ENCODE measurements at places on chromosomes 12 and 14.

DNA sequence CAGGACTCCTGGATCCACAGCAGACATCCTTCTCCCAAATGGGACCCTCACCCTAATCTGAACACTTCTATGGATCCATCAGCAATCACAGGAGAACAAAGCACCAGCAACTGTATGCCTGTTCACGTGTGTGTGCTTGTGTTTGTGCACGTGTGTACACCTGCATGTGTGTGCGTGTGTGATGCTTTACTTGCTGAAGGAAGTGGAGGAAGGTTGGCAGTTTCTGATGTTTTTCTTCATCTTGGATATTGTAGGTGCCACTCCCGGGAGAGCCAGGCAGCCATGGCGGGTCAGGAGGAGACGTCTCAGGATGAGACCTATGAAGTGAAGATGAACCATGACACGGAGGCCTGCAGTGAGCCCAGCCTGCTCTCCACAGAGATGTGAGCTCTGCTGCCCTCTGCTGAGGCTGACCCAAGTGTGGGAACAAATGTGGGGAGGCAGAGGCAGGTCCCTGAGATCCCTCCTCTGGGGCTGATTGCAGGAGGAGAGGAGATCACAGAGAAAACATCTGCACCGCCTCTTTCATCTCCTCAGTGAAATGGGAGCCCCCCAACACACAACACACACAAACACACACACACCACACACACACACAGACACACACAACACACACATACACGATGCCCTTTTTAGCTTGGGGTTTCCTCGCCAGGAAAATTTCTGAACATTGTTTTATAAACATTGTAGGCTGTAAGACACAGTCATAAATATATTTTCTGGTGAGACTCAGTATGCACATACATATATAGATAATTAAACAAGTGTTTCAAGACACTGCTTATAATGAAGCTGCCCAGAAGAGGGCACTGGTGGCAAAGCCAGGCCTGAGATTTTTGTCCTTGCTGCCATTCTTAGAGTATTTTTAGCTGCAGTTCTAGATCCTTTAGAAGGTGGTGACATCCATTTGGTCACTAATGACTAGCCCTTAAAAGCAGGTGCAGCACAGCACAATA lies 112.2 kb upstream of the FKBP4 start:
- DNase-seq = peak; percentile 79

DNA sequence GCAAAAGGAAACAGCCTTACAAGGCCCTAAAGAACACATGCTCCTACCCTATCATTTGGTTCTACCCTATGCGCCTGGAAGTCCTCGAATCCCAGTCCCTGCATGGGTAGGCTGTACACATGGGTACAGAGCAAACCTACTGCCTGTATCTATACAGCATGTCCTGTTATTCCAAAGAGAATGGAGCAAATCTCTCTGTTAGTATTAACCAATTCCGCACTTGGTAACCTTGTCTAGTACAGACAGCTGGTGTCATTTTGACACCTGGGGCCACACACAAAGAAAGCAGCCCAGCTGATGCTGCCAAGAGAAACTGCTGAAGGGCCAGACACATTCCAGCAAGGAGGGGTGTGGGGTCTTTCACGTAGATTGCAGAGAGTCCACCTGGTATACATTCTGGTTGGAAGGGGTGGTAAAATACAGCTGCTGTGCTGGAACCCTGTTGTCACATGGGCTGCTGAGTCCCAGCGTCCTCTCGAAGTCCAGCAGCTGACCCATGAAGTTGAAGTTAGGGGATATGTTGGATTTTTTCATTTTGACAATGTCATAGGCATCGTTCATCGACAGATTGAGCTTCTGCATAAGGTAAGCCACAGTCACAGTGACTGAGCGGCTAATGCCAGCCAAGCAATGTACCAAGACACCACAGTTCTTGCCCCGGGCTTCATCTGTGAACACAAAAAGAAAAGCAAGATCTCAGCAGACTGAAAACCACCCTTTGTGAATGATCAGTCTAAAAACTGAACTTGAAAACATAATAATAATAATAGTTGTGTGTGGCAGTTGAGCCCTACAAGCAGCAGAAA lies 3.2 kb downstream of the DUSP6 start:
- DNase-seq = no peak

DNA sequence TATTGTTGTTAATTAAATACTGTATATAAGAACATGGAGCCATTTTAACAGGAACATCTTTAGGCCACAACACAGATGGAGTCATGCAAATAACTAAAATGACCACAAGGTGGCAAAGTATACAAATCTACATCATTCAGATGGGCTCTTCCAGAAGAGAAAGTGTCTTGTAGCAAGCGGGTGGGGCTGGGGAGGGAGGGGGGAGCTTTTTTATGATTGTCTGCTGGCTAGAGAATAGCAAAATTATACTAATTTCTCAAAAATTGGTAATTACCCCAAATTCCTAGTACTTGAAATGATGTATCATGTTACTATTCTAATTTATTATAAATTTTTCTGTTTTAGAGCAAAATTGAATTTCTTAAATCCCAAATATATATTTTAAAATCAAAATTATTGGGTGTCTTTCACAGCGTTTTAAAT lies 378.7 kb downstream of the PRKD1 start:
- peak; percentile 32 for DNase-seq

DNA sequence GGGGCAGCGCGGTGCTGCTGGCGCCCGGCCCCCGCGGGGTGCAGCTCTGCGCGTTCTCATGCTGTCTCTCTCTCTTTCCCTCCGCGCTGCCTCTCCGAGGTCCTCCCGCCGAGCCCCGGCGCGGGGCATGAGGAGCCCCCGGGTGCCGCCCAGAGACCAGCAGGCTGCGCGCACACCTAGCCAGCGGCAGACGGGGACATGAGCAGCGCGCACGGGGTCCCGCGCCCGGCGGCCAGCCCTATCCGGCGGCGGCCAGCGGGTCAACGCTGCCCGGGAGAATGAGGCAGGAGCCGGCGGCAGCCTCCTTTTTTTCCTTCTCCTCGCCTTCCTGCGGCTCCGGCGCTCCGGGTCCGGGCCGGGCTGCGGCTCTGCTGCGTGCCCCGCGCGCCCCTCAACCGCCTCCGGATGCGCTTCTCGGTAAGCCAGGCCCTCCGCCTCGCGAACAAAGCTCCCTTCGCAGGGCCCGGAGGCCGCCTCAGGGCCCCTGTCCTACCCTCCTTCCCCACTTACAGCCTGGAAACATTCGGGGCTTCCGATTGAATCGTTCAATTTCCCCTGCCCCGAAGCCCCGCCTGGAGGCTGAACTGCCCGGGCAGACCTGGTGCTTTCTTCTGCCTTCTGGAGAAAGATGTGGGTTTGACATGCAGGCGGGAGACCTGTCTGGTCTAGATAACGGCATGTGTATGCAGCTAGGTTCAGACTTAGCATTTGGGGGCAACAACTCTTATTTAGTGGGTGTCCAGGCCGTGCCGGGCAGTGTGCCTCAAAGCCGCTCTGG lies at the start of gene TUNAR:
Gene TUNAR (plus strand): TSS at position 72 of the 778 bp plus-strand sequence.
- peak; percentile 84 for DNase-seq

- no peak for DNase-seq
These were observed 85.2 kb downstream of the KITLG start for GRCh38 chr12:88495031-88495430.

GRCh38 chr12:19273482-19274330 lies 144.2 kb downstream of the PLEKHA5 start:
- no peak for DNase-seq

DNA sequence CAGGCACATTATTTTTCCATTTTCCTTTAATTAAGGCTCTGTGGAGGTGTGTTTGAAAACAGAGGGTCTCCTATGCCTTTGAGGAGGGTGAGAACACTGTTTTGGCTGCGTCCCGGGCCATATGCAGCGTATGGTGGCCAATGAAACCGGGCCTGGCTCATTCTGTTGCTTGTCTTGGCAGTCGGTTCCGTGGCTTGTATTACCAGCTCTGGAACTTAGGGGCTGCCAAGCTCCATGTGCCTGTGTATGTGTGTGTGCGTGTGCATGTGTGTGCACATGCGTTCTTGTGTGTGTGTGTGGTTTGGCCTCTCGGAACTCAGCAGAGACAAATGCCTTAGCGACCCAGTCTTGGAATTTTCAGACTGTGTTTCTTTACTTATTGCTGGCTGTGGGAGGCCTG lies 2.7 kb downstream of the JDP2 start:
- no peak for DNase-seq

DNA sequence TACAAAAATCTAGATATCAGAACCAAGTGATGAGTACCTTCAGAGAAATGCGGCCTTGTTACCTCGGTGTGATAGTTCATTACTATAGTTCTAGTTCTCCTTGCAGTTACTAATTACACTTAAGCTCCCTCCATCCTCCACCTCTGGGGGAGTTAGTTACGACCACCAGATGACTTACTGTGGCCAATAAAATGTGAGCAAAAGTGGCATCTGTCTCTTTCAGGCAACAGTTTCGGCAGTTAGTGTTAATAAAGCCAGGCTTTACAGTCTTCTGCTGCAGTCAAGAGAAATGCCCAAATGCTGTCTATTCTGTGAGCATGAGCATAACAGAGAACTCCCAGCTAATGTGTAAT lies 6.0 kb downstream of the TXNDC16 start:
- no peak for DNase-seq

- DNase-seq = no peak
These were observed 93.2 kb upstream of the OTX2 start for GRCh38 chr14:56903304-56903969.

GRCh38 chr14:103135333-103136260 lies 12.3 kb downstream of the TNFAIP2 start:
- peak; percentile 41 for DNase-seq

DNA sequence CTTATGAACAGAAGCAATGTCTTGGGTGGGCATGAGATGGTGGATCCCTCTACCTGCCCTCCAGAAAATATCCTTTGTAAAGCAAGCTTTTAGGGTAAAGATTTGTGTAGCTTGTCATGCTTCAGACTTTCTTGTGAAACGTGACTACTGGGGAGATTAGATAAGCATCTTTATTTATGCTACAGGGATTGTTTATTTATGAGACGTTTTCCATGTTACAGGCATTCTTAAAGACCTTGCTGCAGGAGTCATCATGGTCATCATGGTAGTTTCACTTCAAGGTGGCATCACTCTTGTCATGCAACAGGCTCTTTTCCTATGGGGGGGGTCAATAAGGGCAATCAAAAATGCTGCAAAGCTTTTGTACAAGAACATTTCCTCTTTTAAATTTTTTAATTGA lies 8.2 kb upstream of the MIS18BP1 start:
- no peak for DNase-seq

DNA sequence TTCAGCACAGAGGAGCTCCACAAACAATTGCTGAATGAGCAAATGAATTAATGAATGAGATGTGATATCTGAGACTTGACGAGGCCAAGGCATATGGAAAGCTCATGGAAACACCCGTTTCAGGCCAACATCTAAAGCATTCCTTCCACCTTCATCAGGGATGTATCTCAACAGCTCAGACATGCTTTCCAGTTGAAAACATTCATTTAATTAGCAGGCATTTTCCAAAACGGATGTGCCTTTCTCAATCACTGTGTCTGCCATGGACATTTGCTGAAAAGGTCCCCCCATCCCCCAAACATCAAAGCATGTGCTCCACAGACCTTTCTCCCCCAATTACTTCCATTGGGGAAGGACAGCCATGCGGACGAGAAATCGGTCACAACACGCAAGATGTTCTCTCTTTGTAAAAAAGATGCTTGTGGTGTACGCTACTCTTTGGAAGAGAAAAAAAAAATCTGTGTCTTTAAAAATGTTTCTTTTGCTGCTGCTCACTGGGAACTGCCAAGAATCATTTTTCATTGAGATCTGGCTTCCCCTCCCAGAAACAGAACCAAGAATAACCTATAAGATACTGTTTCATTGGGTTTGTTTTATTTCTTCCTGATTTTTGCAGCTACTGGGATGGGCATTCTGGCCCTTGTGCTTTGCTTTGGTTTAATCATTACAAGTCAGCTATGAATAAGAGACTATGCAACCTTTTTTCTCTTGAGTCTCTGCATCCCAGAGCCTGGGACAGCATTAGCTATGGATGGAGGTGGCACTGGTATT lies 528.2 kb downstream of the MED13L start:
- DNase-seq = no peak

DNA sequence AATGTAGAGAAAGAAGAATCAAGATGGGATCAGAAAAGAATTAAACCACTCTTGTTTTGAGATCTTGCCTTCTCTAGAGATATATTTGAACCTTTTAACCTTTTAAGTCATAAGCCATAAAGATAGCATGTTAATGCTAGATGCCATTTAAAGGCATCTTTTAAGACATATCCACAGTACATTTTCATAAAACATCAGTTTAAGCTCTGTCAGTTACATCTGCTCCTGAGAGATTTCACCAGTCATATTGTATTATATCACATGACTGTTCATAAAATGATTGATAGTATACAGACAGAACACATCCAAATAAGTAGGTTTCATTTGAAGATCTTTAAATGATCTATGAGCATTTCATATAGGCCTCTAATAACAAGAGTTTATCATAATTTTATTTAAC lies 1238.5 kb downstream of the SLC16A7 start:
- DNase-seq = no peak

DNA sequence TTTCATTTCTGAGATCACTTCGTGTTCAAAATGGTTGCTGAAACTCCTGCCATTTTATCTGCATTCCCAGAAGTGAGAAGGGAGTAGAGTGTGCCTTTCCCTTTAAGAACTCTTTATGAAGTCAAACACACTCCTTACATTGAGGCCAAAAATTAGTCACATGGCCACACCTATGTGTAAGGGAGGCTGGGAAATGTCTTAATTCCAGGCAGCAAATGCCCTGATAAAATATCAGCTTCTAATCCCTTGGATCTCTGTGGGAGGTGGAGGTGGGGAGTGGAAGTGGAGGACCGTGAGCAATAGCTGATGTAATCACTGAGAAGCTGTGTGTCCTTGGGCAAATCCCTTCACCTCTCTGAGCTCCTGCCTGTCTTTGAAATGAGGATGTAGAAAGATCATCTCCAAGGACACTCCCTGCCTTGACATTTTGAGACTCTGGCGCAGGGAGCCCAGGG lies 22.7 kb upstream of the ANKRD9 start:
- DNase-seq = no peak

DNA sequence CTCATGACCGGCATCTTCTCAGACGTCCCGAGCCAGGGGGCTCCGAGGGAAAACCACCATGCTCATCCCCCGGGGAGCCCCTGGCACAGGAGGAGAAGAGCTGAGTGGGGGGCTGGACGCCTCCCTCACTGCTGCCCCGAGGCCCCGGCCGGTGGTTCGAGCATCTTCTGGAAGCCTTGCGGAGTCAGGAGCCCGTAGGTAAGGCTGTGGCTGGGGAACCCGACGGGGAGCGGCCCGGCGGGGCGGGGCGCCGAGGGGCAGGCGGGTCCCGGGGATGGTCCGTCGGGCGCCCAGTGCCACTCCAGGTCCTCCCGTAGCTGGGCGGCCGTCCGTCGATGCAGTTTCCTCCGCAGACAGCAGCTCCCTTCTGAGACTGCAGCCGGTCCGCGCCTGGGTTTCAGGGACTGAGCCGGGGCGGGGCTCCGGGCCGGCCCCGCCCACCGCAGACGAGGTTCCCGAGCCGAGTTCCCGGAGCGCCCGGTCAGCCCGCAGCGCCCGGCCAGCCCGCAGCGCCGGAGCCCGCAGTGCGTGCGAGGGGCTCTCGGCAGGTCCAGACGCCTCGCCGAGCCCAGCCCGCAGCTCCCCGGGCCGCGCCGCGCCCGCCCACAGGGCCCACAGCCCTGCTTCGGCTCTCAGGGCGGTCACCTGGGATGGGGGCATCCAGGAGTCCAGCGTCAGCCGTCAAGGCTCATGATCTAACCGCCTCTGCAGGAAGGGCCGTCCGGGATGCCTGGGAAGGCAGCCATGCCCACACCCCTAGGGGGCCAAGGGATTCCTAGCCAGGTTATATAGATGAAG lies at the start of gene PGF:
Gene PGF (minus strand): TSS at position 369 of the 798 bp plus-strand sequence. CDS start 355 bp downstream, at position 14.
- peak; percentile 96 for DNase-seq

- DNase-seq = no peak
These were observed 42.1 kb downstream of the GPR68 start for GRCh38 chr14:91202234-91202974.

All from H7 (cell line).